ENCODE measurements at places on chromosomes 12 and 14.

GRCh38 chr14:36317650-36318049 is 2.8 kb downstream of the MBIP start:
- H3K27ac ChIP-seq = no peak overlapping the region
- peaks cover 13% of the 10 kb centered on the region for H3K36me3 ChIP-seq
- peaks cover 6% of the 10 kb centered on the region for H3K4me1 ChIP-seq
- H3K4me3 ChIP-seq = no peak overlapping the region
- DNase-seq = no peak

GRCh38 chr14:93299416-93299815 is 33.4 kb downstream of the BTBD7 start:
- H3K4me1 ChIP-seq = no peaks in the 10 kb centered on the region
- H3K36me3 ChIP-seq = peaks cover 7% of the 10 kb centered on the region
- DNase-seq = no peak
- no peak overlapping the region for H3K4me3 ChIP-seq

DNA sequence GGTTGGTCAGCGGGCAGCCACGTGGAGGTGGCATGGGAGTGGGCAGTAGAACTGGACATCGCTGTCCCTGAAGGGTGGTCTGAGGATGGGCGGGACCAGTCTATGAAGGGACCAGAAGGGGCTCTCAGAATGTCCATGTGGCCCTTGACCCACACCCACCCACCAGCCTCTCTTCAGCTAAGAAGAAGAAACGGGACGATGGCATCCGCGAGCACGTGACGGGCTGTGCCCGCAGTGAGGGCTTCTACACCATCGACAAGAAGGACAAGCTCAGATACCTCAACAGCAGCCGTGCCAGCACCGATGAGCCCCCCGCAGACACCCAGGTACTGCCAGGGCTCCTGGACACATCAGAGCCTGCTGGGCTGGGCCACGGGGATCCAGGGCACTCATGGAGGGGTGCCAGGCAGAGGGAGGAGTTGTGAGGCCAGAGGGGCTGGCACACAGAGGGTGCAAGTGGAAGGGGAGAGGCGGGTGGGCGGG is 21.3 kb downstream of the SETD1B start:
- H3K4me3 ChIP-seq = no peak overlapping the region
- DNase-seq = no peak
- no peaks in the 10 kb centered on the region for H3K4me1 ChIP-seq
- H3K36me3 ChIP-seq = peaks cover 91% of the 10 kb centered on the region
- no peaks in the 10 kb centered on the region for H3K27me3 ChIP-seq
- no peak overlapping the region for H3K27ac ChIP-seq

DNA sequence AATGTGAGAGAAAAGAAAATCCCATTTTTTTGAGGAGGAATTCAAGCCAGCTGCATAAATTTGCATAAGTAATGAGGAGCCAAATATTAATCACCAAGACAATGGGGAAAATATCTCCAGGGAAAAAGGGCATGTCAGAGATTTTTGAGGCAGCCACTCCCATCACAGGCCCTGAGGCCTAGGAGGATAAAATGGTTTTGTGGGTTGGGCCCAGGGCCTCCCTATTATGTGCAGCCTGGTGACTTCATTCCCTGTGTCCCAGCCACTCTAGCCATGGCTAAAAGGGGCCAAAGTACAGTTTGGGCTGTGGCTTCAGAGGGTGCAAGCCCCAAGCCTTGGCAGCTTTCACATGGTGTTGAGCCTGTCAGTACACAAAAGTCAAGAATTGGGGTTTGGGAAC is 1051.0 kb upstream of the FOXG1 start:
- no peaks in the 10 kb centered on the region for H3K27me3 ChIP-seq
- no peaks in the 10 kb centered on the region for H3K36me3 ChIP-seq
- H3K4me3 ChIP-seq = no peak overlapping the region
- no peaks in the 10 kb centered on the region for H3K4me1 ChIP-seq
- DNase-seq = no peak
- no peak overlapping the region for H3K27ac ChIP-seq

DNA sequence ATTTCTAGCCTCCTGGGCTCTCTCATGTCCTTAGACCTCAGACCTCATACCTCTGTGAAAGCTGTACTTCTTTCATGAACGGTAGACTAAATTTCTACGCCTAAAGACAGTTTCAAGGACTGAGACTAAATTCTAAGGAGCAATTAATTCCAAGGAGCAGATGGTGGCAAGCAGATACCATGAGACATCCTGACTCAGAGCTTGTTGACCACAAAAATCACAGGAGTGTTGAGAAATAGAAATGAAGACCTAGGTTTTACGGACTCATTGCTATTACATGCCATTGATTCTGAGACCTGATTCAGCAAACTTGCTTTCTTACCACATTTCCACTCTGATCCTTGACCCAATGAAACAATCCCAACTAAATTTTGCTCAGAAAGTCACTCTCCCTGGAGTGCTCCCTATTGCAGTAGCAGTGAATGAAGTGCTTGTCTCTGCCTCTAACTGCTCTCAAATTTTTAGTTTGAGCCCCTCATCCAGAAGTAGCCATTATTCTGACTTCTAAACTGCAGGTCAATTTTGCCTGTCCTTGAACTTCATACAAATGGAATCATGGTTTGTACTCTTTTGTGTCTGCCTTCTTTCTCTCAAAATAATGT is 52.0 kb downstream of the PEX5 start:
- peaks cover 3% of the 10 kb centered on the region for H3K27me3 ChIP-seq
- no peaks in the 10 kb centered on the region for H3K36me3 ChIP-seq
- no peak for DNase-seq
- H3K4me3 ChIP-seq = no peak overlapping the region

DNA sequence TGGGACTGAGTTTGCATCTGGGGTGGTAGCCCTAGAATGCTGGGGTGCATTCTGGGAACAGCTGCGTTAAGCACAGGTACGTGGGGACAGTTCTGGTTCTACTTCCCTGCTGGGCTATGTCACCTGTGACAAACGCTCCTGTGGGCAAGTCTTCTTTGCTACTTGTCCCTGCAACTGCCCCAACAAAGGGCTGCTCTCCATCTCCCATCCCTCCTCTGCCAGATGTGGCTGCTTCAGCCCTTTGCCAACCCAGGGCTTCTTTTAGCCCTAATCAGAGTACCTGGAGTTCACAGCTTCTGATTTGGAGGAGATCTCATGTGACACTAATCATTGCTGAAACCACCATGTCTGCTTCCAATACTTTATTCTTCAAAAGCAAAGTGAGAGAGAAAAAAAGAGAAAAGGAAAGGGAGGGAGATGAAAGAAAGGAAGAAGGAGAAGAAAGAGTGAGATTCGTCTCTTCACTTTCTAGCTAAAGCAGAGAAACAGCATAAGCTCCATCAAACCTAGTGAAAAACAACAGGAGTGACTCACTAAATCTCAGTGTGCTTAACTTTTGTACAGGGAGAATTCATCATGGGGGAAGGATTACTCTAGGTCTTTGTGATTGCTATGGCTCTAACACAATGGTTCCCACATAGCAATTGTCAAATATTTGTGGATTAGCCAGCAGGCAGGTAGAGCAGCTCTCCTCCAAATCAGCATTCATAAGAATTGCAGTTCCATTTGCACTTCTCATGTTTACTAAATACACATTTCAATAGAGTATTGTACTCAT is 174.8 kb downstream of the LRIG3 start:
- no peak for DNase-seq
- no peaks in the 10 kb centered on the region for H3K27me3 ChIP-seq
- H3K36me3 ChIP-seq = no peaks in the 10 kb centered on the region
- no peaks in the 10 kb centered on the region for H3K4me1 ChIP-seq

DNA sequence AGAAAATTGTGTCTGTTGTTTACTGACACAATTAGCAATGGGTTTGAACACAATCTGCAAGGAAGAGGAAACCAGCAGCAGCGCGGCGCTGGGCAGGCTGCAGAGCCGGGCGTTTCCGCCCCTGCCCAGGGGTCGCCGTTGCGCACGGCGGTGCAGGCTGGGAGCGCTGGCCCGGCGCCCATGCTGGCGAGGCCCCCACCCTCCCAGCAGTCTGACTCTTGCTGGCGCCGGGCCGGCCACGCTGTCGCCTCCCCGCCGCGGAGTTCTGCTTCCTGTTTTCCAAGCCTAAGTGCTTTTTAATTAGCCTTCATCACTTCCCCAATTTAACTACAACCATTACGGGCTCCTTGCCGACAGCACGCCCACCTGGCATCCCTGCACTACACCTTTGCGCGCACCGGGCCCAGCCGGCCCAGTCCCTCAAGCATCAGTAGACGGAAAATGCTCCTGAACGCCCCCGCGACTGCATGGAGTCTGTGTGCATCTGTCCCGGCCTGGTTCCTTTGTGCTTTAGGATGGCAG is 212.1 kb downstream of the GXYLT1 start:
- H3K4me1 ChIP-seq = peaks cover 9% of the 10 kb centered on the region
- peak overlapping the region; percentile 20 for H3K4me3 ChIP-seq
- H3K27ac ChIP-seq = no peak overlapping the region
- no peak for DNase-seq

GRCh38 chr14:60657456-60658210 is 8.4 kb upstream of the SIX1 start:
- H3K36me3 ChIP-seq = no peaks in the 10 kb centered on the region
- peaks cover 61% of the 10 kb centered on the region for H3K27me3 ChIP-seq
- no peak for DNase-seq
- H3K4me1 ChIP-seq = peaks cover 38% of the 10 kb centered on the region

DNA sequence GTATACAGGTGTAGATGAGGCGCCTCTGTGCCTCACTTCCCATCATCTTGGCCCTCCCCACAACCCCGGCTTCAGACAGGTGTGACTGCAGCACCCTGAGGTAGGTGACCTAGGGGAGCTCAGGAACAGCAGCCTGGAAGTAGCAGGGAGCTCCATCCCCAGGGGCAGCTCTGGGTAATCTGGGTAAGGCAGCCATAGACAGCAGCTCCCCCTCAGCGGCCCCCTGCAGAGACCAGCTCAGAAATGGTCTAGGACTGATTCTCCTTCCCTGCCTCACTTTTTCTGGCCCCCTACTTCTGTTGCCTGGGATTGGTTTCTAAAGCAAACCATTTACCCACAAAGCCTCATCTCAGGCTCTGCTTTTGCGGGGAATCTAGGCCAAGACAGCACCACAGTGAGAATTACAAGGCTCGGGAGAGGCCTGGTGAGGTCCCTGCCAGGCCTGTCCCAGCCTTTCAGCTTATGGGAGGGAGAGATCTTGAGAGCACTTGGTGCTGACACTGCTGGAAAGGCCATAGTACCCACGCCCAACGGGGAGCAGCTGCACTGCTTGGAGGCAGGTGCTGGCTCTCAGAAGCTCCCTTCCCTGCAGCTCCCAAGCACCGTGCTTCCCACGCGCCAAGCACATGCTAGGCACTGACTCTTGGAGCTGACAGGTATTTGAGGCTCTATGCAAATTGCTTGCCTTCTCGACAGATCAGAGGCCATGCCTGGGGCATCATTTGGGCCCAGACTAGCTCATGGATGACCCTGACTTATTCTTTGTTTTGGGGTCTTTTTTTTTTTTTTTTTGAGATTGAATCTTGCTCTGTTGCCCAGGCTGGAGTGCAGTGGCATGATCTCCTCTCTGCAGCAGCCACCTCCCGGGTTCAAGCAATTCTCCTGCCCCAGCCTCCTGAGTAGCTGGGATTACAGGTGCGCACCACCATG is 45.1 kb upstream of the TRAF3 start:
- DNase-seq = no peak
- no peaks in the 10 kb centered on the region for H3K27me3 ChIP-seq

DNA sequence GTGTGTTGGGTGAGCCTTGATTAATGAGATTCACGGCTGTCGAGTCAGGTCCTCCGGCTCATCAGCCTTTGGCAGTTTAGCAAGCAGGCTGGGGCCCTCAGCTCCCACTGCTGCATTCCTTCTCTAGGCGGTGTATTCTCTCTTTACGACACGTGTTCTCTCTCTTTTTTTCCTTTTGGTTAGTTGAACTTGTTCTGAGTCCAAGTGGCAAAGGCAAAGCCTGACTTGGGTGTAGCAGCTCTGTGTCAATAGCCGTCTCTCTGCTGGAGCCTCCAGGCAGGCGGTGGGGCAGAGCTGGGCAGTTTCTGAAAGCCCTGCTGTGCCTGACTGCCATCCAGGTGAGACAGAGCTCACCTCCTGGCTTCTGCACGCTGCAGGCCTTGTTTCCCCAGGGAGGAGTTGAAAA is 46.6 kb downstream of the SUSD6 start:
- peaks cover 37% of the 10 kb centered on the region for H3K36me3 ChIP-seq
- no peak overlapping the region for H3K27ac ChIP-seq
- H3K27me3 ChIP-seq = no peaks in the 10 kb centered on the region
- peaks cover 57% of the 10 kb centered on the region for H3K4me1 ChIP-seq
- H3K4me3 ChIP-seq = no peak overlapping the region

GRCh38 chr14:91416744-91417119 is 888 bp downstream of the CCDC88C start:
- H3K4me3 ChIP-seq = peak overlapping the region; percentile 91
- peaks cover 52% of the 10 kb centered on the region for H3K4me1 ChIP-seq
- peak; percentile 55 for DNase-seq
- peak overlapping the region; percentile 80 for H3K27ac ChIP-seq
- peaks cover 22% of the 10 kb centered on the region for H3K36me3 ChIP-seq

DNA sequence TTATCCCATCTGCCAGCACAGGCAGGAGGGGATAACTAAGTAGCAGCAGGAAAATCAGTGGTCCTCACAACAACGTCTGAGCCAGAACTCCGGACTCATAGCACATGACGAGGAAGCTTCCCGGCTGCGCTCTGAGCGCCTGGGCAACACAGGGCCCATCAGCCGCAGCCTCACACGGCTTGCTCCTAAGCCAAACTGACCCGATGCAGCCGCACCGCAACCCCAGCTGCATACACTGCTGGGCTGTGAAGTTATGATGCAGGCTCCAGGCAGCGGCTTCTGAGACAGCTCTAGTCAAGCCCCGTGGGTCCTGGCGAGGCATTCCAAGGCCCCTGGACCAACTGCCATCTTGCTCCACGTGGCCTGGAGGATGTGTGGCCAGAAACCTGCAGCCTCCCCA is 28.1 kb downstream of the ZFYVE21 start:
- peaks cover 10% of the 10 kb centered on the region for H3K4me1 ChIP-seq
- no peaks in the 10 kb centered on the region for H3K27me3 ChIP-seq
- H3K27ac ChIP-seq = no peak overlapping the region
- peaks cover 25% of the 10 kb centered on the region for H3K36me3 ChIP-seq
- no peak overlapping the region for H3K4me3 ChIP-seq

GRCh38 chr12:120010661-120011230 is 21.7 kb downstream of the BICDL1 start:
- H3K27ac ChIP-seq = peak overlapping the region; percentile 86
- peak; percentile 27 for DNase-seq
- peaks cover 75% of the 10 kb centered on the region for H3K4me1 ChIP-seq
- no peak overlapping the region for H3K4me3 ChIP-seq
- H3K36me3 ChIP-seq = no peaks in the 10 kb centered on the region

DNA sequence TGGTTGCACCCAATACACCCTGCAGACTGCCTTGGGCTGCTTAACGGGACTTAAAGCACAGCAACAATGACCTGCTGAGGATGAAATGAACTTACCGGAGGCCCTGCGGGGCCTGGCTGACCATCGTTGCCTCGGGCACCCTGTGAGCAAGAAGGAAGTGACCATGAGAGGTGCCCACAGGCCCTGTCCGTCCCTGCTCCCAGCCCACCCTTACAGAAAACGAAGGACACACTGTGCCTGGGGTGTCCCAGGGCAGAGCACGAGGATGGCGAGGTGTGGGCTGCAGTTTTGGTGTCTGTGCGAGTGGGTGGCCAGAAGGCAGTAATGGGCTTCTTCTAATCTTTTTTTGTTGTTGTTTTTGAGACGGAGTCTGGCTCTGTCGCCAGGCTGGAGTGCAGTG is 14.6 kb downstream of the COL2A1 start:
- H3K4me3 ChIP-seq = no peak overlapping the region
- H3K27ac ChIP-seq = no peak overlapping the region
- no peaks in the 10 kb centered on the region for H3K36me3 ChIP-seq
- H3K27me3 ChIP-seq = no peaks in the 10 kb centered on the region
- DNase-seq = no peak

GRCh38 chr14:63100552-63100951 is 55.3 kb upstream of the KCNH5 start:
- H3K4me3 ChIP-seq = no peak overlapping the region
- DNase-seq = no peak
- H3K36me3 ChIP-seq = no peaks in the 10 kb centered on the region
- no peaks in the 10 kb centered on the region for H3K4me1 ChIP-seq
